Fibroblast of upper back skin (primary cell): ENCODE measurements at places on chromosomes 12 and 14.
A peak's percentile ranks its signal among the peaks of the same experiment; 100 is the strongest.

DNA sequence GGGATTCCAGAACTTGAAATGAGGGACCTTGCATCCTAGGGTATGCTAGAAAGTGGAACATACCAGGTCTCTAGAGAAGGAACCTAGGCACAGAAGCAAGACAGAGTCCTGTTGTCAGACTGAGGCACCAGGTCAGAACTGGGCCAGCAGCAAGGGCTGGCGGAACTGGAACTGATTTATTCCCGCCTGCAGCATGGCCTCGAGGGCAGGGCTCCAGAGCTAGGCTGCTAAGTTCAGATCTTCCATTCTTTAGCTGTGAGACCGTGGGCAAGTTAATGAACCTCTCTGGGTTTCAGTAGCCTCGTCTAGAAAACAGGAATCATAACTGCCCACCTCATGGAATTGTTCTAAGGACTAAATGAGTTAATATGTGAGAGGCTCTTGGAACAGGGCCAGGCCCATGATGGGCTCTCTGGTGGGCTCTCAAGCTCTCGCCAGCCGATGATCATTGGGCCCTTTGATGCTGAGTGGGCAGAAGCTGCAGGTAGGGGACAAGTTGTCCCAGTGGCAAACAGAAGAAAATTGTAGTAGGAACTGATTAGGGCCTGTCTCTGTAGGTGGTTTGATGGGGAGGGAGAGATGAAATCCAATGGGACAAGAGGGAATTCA lies 199.8 kb downstream of the ZFP36L1 start:
- DNase-seq: no peak

GRCh38 chr12:24482882-24483604 lies 465.9 kb downstream of the BCAT1 start:
- no peak for DNase-seq

- peak; percentile 99 for DNase-seq
Observed at GRCh38 chr12:108696111-108696995, 35.0 kb downstream of the CORO1C start.

DNA sequence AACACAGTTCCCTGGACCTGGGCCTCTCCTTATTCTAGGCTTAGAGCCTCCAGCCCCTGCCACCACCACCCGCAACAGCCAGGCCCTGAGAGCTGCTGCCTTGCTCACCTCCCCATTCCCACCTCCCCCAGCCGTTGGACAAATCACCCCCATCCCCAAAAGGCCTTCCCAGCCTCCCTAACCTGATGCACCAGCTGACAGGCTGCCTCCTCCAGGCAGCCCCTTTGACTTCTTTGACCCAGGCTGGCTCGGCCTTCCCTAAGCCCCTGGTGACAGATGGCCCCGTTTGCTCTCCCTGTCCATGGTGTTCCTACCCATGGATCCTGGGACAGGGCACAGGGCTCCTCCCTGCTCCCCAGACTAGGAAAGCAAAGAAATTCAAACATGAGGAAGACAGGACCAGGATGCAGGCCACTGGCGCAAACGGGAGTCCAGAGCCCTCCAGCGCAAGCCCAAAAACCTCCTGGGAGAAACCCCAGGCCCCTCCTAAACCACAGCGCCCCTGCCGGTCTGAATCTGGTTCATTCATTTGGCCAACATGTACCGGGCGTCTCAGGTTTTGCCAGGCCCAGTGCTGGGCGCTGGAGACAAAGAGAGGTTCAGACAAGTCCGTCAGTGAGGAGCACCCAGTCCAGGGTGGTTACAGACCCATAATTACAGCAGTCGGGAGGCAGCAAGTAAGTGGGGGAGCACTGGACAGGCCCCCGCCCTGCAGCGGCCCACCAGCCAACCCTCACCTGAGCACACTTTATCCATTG lies 2.4 kb downstream of the AKT1 start:
- DNase-seq: no peak

GRCh38 chr12:18439541-18439940 lies 178.2 kb downstream of the PIK3C2G start:
- DNase-seq: peak; percentile 23
